ENCODE measurements at places on chromosomes 3 and 15. TPM values are rescaled to one million over a fixed set of nuclear protein-coding genes. Genes with fewer than 3 reads are reported as not detected.

The CEP97 gene
- 6.5 TPM for total RNA-seq

The SEMA6D gene
- 19.7 TPM for total RNA-seq

The GRIP2 gene
- 37.0 TPM for total RNA-seq

The TMEM108 gene
- 0.52 TPM for total RNA-seq

The ADGRG7 gene
- total RNA-seq = not detected

The DUOXA1 gene
- 0.59 TPM for total RNA-seq

The GOLGA8M gene
- total RNA-seq = 1.4 TPM

The CCDC66 gene
- 12.4 TPM for total RNA-seq

The CACNA2D3 gene
- 26.9 TPM for total RNA-seq

The CYP11A1 gene
- total RNA-seq = 0.55 TPM

The ADPRH gene
- total RNA-seq = 10.3 TPM

The IQCB1 gene
- total RNA-seq = 6.3 TPM

The RLBP1 gene
- total RNA-seq = not detected

The ZNF860 gene
- 0.17 TPM for total RNA-seq

The SST gene
- not detected for total RNA-seq

The RGMA gene
- 27.0 TPM for total RNA-seq

The TLR9 gene
- 0.17 TPM for total RNA-seq

The FETUB gene
- not detected for total RNA-seq

The CCR9 gene
- total RNA-seq = not detected

The MRPL46 gene
- total RNA-seq = 68.6 TPM

The MESP2 gene
- 0.20 TPM for total RNA-seq

The RTP3 gene
- not detected for total RNA-seq

The SEC11A gene
- total RNA-seq = 94.6 TPM

The CHRM5 gene
- total RNA-seq = not detected

The INAFM2 gene
- total RNA-seq = 55.8 TPM

All from left ventricle myocardium superior (tissue), 1 donor.